ENCODE measurements at places on chromosomes 7 and 10.

DNA sequence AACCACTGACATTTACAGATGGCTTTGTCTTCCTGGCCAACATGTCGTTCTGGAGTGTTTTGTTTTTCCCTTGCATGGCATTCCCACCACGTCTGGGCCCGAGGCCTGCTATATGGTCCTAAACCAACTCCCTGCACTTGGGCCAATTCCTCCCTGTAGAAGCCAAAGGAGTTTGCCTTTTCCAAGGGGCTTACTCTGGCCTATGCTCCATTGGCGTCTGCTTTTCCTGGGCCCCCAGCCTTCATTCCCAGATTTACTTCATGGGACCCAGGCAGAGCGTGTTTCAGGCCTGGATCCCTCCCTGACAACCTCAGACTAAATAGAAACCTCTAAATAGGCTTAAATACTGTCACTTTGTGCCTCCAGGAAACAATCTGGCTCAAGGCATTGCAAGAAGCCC is 60.7 kb downstream of the MINDY4 start:
- DNase-seq = no peak

- no peak for DNase-seq
Observed at GRCh38 chr7:100189061-100189460, 11.3 kb downstream of the STAG3 start.

DNA sequence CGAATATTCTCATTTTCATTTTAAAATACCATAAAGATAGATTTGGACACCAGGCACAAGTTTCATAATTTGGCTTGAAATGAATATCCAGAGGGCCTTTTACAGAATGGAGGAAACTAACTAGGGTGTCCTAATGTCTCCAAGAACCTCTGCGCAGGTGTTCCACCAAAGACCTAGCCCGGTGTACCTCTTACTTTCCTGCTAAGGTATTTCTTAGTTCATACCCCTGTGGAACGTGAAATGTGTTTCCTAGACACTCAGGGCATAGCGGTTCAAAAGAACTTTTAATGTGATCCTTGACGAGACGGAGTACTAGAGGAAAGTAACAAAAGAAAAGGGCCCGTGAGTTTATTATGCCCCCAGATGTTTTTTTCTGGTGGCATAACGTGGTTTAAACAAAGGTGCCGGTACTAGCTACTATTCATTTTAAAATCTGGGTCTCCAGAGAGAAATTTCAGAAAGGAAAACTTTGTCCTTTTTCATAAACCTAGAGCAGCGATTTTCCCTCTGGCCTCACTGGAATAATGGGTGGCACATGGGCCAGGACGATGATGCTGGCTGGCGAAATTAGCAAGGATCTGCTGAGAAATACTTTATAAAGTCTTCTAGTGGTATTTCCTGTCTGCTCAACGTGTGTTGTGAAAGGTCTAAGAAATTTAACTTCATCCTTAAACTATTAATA is 1.4 kb downstream of the APBB1IP start:
- no peak for DNase-seq

DNA sequence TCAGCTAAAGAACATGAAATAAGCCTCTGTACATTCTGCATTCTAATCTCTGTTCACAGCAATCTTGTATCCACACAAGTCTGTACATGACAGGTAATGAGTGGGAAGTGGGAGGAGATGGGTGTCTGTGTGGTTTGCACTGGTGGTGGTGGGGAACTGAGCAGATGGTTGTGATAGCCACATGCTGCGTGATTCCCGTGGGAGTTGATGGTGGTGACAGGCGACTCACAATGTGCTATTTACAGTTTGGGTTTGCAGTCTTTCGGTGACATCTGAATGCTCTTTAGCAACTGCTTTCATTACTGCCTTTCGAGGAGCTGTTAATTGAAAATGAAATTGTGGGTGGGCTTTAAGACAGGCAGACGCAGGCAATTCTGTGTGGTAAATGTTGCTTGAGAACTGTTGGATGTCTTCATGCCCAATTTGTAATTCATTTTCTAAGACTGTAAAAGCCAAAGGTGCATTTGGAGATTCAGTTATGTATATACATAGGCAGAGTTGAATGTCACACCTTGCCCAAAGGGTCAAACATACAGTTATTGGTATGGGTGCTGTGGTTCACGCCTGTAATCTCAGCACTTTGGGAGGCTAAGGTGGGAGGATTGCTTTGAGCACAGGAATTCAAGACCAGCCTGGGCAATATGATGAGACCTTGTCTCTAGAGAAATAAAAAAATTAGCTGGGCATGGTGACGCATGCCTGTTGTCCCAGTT is 308.2 kb downstream of the AUTS2 start:
- DNase-seq = no peak

DNA sequence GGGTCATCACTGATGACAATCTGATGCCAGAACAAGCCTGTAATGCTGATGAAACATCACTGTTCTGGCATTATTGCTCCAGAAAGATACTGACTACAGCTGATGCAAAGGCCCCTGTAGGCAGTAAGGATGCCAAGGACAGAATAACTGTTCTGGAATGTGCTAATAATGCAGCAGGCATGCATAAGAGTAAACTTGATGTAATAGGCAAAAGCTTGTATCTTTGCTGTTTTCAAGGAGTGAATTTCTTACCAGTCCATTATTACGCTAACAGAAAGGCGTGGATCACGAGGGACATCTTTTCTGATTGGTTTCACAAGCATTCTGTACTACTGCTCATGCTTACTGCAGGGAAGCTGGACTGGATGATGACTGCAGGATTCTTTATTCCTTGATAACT is 18.7 kb downstream of the LCOR start:
- no peak for DNase-seq

DNA sequence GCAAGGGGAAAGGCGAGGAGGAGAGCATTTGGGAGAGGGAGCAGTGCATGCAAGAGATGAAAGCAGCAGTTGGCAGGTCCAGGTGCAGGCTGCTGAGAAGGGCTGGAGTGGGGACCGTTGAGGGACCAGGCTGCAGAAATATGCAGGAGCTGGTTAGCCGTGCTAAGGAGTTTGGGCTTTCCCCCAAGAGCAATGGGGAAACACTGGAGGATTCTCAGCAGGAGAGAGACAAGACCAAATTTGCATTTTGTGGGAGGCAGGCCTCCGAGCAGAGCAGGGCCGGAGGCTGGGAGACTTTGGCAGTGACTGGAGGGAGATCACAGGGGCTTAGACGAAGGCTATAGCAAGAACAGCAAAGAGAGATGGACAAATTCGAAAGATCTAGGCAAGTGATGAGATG is 11.8 kb downstream of the BTBD16 start:
- no peak for DNase-seq

- no peak for DNase-seq
Observed at GRCh38 chr7:116753130-116753529, 81.1 kb downstream of the MET start.

DNA sequence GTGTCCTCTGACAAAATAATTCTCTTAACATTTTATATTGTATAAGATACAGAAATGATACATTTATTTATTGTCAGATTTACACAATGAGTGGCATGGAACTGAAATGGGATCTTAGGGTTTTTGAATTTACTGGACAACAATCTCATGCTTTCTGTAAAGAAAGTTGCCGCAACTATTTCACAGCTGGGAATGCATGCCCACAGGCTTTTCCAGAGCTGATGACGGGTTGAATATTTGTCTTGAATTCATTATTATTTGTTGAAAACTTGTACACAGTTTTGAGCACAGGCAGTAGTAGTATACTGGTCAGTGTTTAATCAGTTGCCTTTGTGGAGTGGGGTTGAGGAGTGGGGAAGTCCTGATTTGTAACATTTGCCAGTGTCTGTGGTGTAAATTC is 20.5 kb upstream of the MRC1 start:
- DNase-seq = no peak

DNA sequence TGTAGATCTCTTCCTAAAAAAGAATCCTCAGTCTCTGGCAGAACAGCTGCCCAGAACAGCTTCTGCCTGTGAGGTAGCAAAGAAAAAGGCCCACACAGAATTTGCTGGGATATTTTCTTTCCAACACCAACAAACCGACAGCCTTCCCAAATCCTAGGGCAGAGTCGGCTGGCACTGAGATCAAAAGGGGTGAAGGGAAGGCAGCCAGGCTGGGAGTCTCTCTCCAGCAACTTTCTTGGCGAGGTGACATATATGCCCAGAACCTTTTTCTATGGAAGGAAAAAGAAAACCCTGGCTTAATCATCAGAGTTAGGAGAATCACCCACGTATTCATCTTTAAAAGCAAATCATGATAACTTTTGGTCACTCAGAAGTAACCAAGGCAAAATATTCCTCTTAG is 279.6 kb downstream of the DNAJB6 start:
- DNase-seq = no peak

DNA sequence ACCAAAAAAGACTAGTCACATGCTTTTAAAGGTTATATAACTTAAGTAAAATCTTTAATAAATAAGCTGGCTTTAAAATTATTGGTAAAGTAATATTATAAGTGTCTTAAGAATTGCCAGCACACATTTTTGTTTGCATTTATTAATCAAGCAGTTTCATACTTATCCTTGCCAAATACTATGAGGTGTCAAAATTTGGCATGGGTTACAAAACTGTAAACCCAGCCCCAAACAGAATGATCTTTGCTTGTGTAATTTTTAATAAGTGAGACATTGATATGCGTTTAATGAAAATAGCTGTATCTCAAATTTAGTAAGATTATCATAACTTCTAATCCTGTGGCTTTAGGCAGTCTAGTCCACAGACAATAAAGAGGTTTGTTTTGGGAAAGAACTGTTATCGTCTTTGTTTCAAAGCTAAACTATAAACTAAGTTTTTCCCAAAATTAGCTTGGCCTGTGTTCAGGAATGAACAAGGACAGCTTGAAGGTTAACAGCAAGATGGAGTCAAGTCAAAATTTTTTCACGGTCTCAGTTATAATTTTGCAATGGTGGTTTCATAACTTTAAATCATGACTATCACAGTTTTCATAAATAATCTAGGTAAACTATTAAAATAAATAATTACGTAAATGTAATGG is 72.8 kb downstream of the ST8SIA6 start:
- no peak for DNase-seq

GRCh38 chr10:7310076-7310475 is 100.8 kb downstream of the SFMBT2 start:
- no peak for DNase-seq

DNA sequence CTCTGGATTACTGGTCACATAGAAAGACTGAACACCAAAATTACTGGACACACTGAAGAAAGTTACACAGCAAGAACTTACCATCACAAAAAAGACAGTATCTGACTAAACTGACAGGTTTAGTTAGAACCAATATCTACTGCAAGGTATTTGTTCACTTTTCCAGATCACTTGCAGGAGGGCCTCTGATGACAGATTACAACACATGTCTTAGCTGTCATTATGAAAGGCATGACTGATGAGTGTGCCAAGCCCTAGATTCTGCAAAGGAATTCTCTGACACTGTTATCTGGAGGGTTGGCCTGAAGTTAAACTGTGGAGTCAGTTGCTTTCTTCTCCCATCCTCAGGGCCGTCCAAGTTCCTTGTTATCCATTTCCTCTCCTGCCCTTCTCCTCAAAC is 242.7 kb downstream of the KIF20B start:
- no peak for DNase-seq

- no peak for DNase-seq
Observed at GRCh38 chr7:140557809-140558518, 78.7 kb upstream of the MKRN1 start.

- no peak for DNase-seq
Observed at GRCh38 chr7:47074702-47075153, 507.2 kb downstream of the TNS3 start.

DNA sequence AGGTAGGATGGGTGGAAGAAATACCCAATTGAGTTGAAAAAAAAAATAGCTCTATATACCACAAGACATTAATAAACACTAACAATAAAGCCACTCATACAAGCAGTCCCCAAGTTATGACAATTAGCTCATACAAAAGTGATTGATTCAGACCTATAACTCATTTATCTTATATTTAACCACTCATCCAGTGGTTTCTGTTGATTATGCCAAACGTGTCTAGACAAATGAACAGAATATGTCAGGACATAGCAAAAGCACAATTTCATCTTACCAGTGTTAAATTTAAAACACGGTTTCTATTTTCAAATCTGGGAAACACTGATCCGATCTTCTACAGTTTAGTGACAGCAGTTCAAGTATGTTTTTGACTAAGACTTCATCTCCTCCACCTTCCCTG is 17.0 kb downstream of the ABI1 start:
- DNase-seq = no peak

GRCh38 chr10:125041856-125042506 is 100.1 kb downstream of the ZRANB1 start:
- DNase-seq = no peak

DNA sequence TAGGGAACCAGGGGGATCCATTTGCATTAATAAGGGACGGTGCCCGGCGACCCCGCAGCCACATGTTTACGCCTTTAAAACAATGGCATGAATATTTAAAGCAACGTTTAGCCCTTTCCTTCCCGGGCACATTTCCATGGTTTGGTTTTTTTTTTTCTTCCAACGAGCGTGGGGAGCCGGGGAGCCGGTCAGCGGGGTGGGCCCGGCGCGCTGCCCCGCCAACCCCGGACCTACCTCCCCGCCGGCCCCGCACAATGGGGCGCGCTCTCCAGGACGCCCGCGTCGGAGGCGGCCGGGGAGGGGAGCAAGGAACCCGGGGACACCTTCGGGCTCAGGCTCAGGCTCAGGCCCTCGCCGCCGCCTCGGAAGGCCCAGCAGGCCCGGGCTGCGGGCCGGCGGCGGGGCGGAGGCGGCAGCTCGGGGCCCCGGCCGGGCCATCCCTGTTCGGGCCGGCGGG is 1.0 kb downstream of the SEPHS1 start:
- DNase-seq = peak; percentile 19

DNA sequence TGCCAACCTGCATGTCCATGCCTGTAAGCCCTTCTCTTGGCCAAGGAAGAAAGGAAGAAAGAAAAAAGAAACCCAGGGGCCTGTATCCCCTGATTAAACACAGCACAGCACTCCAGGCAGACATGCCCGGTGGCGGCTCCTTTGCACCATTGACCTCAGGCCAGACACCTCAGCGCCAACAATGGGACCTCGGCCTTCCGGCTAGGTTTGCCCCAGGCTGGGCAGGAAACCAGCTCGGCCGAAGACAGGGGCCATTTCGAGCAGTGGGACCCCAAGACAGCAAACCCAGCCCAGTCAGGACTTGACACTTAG is 2.8 kb downstream of the HOXA10 start:
- DNase-seq = no peak

DNA sequence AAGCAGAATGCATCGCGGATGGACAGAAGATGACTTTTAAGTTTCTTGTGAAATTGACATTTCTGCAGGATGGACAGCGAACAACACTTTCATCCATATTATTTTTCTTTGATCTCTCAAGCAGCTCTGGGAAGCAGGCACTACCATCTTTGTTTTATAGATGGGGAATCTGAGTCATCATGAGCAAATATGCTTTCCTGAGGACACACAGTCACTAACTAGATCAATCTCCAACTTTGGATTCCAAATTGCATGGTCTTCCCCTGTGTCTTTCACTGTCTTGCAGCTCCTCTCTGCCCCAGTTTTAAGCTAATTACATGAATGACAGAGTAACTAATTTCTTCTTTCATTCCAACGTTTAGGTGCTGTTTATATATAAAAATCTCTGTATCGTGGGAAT is 201.5 kb downstream of the ADAM12 start:
- DNase-seq = no peak

DNA sequence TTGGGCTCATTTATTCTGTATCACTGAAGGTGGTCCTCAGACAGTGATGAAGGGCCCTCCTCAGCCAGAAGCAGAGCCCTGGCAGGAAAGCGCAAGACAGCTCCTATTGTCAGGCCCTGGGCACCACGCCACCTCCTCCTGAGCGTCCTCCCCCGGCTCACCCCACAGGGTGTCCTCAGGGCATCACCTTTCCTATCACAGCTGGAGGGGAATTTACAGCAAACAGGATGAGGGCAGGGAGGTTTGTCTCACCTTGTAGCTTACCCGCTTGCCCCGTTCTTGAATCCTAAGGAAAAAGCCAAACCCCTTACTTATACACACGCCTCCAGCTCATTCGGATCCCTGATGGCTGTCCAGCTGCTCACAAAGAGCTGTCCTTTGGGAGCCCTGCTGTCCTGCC is 50.2 kb upstream of the LANCL2 start:
- DNase-seq = no peak
